Heart right ventricle (tissue), 16 donors: ENCODE measurements at places on chromosomes 6 and 20.

GRCh38 chr6:45923831-45924391 is 91.7 kb downstream of the CLIC5 start:
- peaks cover 17% of the 10 kb centered on the region for H3K36me3 ChIP-seq
- DNase-seq: no peak
- no peak overlapping the region for H3K4me3 ChIP-seq
- H3K4me1 ChIP-seq: peaks cover 53% of the 10 kb centered on the region
- no peaks in the 10 kb centered on the region for H3K27me3 ChIP-seq

GRCh38 chr6:108920751-108921150 is 72.5 kb downstream of the ARMC2 start:
- no peaks in the 10 kb centered on the region for H3K27me3 ChIP-seq
- H3K27ac ChIP-seq: no peak overlapping the region
- DNase-seq: no peak
- H3K4me3 ChIP-seq: no peak overlapping the region
- H3K36me3 ChIP-seq: no peaks in the 10 kb centered on the region
- H3K4me1 ChIP-seq: no peaks in the 10 kb centered on the region

DNA sequence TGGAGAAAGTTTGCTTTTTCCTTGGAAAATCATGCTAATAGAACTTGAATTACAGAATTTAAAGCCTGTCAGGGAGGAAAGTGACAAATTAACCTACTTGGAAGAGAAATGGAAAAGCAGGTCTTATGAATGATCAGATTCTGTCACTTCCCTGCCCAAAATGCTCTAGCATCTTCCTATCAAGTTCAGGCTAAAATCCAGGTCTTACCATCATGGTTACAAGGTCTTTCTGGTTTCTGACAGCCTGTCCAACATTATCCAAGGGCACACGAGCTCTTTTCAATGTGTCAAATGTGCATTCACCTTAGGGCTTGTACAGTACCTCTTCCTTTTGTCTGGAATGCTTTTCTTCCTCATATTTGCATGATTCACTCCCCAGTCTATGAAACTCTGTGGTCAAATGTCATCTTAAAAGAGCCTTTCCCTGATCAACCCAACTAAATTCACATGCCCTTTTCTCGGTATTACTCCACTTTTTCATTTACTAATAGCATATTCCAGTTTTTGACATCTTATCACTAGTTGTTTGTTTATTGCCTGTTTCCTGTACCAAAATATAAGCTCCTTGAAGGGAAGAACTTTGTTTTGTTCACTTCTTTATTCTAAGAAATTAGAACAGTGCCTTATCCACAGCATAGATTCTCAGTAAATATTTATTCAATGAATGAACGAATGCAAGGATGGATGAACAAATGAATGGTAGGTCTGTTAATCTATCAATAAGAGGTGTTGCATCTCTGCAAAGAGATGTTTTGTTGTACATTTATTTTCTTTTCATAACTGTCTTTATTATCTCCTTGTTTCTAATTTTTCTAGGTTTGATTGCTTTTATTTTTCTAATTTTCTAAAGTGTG is 139.5 kb downstream of the BCAS1 start:
- no peak overlapping the region for H3K4me3 ChIP-seq
- no peaks in the 10 kb centered on the region for H3K36me3 ChIP-seq
- no peaks in the 10 kb centered on the region for H3K27me3 ChIP-seq
- peaks cover 54% of the 10 kb centered on the region for H3K4me1 ChIP-seq

DNA sequence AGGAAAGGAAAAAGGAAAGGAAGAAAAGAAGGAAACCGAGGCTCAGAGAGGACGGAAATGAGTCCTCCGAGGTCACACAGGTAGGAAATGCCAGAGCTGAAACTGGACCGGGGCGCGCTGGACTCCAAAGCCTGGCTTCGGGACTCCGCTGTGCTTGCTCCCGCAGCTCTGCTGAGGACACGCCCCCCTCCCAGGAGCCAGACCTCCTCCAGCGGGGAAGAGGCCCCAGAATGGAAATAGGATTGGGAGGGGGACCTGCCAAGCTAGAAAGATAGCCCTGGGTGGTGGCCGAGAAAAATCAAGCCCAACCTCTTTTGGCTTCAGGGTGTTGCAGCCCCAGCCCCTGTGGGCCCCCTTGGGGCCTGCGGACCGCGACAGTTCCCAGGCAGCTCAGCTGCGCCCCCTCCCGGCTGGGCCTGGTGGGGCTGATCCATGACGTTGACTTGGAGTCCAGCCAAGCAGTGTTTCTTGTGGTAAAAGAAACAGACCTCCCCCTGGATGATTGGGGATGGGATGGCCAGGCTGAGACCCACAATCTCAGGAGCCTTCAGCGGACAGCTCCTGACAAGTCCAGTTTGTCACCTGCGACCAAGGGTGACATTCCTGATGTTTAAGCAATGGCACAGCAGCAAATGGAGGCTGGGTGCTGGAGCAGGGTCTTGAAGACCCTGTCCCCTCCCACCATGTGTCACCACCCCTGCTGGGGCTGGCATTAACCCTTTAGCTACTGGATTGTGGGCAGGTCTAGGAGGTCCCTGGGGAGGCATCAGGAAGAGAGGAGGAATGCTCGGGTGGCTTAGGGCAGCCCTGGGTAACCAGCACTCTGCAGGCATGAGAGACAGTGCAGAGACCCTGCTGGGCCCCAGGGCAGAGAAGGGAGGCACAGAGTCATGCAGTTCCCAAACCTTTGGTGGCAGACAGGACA is 55.4 kb downstream of the RIPOR3 start:
- no peaks in the 10 kb centered on the region for H3K27me3 ChIP-seq
- DNase-seq: peak; percentile 74
- no peak overlapping the region for H3K4me3 ChIP-seq
- H3K27ac ChIP-seq: no peak overlapping the region

- no peaks in the 10 kb centered on the region for H3K27me3 ChIP-seq
- H3K36me3 ChIP-seq: no peaks in the 10 kb centered on the region
- peaks cover 7% of the 10 kb centered on the region for H3K4me1 ChIP-seq
Measured at GRCh38 chr6:151747896-151748295, 59.6 kb upstream of the ESR1 start.

DNA sequence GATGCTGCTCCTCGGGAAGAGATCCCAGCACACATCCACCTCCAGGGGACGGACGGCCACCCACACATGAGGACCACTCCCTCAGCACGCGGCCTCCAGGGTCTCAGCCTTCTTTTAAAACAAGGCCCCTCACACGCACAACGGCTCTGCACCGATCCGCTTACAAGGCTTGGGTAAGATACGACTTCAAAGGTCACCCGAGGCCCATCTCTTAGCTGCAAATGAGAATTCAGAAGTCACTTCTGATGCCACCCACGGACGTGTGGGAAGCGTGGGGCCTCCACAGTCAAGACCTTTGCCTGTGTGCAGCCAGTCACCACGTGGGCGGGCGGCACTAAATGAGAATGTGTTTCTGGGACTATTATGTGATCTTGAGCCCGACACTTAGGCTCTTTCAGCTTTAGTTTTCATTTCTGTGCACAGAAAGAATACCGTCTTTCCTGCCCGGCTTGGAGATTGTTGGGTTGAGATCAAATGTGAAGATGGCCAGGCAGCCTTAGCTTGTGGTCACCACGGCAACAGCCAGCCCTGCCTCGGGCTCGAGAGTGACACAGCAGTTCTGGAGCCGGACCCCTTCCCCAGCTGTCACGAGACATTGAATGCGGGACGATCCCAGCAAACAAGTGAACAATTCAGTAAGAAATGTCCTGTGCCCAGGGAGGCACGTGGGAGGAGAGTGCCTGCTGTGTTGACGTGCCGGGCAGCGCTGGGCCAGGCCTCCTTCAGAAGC is 91.6 kb downstream of the RAMACL start:
- DNase-seq: no peak
- H3K27ac ChIP-seq: no peak overlapping the region
- H3K27me3 ChIP-seq: no peaks in the 10 kb centered on the region

- no peak for DNase-seq
- no peaks in the 10 kb centered on the region for H3K4me1 ChIP-seq
- no peak overlapping the region for H3K27ac ChIP-seq
- H3K27me3 ChIP-seq: no peaks in the 10 kb centered on the region
- no peaks in the 10 kb centered on the region for H3K36me3 ChIP-seq
Measured at GRCh38 chr6:42331019-42331418, 113.4 kb upstream of the MRPS10 start.

GRCh38 chr6:150600301-150601017 is 774 bp downstream of the PLEKHG1 start:
- peaks cover 63% of the 10 kb centered on the region for H3K27me3 ChIP-seq
- peak overlapping the region; percentile 82 for H3K4me3 ChIP-seq

- no peaks in the 10 kb centered on the region for H3K27me3 ChIP-seq
- no peaks in the 10 kb centered on the region for H3K36me3 ChIP-seq
- no peaks in the 10 kb centered on the region for H3K4me1 ChIP-seq
- no peak for DNase-seq
Measured at GRCh38 chr6:84601366-84601765, 163.0 kb downstream of the TBX18 start.

DNA sequence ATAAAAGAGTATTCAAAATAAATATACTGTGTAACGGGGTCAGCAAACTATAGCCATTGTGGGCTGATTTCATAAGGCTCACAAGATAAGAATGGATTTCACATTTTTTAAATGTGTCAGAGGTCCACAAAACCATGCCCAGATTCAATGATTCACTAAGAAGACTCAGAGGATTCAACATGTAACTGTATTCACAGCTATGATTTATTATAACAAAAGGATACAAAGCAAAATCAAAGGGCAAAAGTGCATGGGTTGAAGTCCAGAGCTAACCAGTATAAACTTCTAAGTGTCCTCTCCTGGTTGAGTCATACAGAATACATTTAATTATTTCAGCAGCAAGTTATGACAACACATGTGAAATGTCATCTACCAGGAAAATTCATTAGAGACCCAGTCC is 49.2 kb downstream of the TBC1D32 start:
- no peaks in the 10 kb centered on the region for H3K36me3 ChIP-seq
- no peak for DNase-seq
- H3K4me1 ChIP-seq: no peaks in the 10 kb centered on the region
- no peak overlapping the region for H3K4me3 ChIP-seq

DNA sequence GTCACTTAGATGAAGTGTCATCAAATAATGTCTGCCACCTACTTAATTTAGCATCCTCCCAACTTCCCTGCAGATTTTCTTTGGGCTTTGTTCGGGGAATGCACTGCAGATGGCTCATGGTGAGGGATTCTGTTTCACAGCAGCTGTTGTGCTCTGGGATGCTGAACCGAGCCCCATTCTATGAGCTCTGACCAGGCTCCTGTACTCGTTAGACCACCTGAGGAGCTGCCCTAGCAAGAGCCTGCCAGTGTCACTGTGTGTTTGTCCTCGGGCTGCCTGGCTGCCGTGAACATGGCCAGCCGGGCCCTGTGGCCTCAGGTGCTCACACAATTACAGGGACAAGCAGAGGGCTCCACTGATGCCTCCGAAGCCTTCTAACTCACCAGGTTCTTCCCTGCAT is 238.8 kb upstream of the ECI2 start:
- H3K4me3 ChIP-seq: no peak overlapping the region
- no peaks in the 10 kb centered on the region for H3K27me3 ChIP-seq
- H3K27ac ChIP-seq: no peak overlapping the region
- no peaks in the 10 kb centered on the region for H3K36me3 ChIP-seq
